HL-60 (cell line): ENCODE measurements at places on chromosomes 1 and 21.

GRCh38 chr1:15627343-15627988, 10.2 kb downstream of the DDI2 start:
- DNase-seq = no peak

DNA sequence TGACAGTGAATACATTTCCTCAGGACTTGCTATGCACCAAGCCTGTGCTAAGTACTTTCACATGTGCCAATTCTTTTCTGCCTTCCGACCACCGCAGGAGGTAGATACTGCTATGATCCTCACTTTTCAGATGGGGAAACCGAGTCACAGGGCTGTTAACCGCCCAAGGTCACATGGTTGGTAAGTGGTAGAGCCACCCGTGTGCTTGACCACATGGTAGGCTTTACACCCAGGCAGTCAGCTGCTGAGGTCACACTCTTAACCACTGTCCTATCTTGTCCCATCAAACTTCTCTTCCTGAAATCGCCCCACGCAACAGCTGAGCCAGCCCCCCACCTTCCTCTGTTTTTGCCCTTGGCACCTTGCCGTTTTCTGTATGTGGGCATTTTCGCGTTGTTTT, 31.0 kb upstream of the SDHB start:
- no peak for DNase-seq

- no peak for DNase-seq
These were observed 4.5 kb downstream of the E2F2 start for GRCh38 chr1:23526329-23527041.

GRCh38 chr1:46114925-46115603, 17.4 kb downstream of the PIK3R3 start:
- DNase-seq = no peak

- no peak for DNase-seq
These were observed 19.0 kb upstream of the C1orf105 start for GRCh38 chr1:172401477-172401876.

DNA sequence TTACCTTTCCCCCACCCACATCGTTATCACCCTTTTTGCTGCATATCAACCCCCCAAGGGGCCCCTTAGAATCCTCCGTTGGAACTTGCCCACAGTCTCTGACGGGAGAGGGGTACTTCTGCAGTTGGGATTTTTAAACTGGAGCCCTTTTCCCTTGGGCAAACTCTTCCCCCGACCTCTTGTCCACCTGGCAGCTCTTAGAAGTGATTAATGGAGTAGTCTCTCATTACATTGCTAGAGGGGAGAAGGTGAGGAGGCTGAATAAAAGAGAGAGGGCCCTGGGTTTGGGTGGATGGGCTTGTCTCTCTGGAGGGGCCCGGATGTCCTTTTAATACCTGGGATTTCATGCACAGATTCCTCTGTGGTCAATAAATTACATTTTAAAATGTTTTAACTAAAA, 27.2 kb upstream of the TSPAN2 start:
- DNase-seq = no peak

DNA sequence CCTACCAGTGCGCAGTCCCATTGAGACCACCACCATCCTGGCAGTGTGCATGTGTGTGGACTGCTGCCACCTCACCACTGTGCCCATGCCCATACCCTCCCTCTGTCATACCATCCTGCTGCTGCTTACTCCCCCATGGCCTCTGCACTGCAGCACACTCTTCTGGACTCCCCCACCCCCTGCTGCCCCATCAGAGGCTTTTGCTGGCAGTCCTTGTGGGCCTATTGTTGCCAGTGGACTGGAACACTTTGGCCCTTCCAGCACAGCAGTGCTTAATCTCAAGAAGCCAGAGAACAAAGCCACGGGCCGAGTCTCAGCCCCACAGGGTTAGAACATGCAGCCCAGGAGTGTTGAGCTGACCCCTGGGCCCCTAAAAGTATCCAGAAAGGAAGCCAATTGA, 41.9 kb upstream of the IVNS1ABP start:
- DNase-seq = no peak

- no peak for DNase-seq
These were observed 831.1 kb downstream of the LRRIQ3 start for GRCh38 chr1:73366734-73367413.
